ENCODE measurements at places on chromosomes 4 and X.

GRCh38 chr4:40055511-40055862 is 1.2 kb upstream of the N4BP2 start:
- DNase-seq, result no peak

DNA sequence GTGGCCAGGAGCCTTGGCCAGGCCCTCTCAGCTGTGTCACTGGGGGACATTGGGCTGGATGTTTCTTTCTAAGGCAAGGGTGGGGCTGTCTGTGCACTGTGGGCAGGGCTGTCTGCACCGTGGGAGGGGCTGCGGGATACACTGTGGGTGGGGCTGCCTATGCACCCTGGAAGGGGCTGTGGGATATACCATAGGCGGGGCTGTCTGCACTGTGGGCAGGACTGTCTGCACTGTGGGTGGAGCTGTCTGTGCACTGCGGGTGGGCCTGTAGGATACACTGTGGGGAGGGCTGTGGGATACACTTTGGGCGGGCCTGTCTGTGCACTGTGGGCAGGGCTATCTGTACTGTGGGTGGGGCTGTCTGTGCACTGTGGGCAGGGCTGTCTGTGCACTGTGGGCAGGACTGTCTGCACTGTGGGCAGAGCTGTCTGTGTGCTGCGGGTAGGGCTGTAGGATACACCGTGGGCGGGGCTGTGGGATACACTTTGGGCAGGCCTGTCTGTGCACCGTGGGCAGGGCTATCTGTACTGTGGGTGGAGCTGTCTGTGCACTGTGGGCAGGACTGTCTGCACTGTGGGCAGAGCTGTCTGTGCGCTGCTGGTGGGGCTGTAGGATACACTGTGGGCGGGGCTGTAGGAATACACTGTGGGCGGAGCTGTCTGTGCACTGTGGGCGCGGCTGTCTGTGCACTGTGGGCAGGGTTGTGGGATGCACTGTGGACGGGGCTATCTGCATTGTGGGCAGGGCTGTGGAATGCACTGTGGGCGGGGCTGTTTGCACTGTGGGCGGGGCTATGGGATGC is 31.1 kb downstream of the ACOX3 start:
- peak; percentile 44 for DNase-seq

DNA sequence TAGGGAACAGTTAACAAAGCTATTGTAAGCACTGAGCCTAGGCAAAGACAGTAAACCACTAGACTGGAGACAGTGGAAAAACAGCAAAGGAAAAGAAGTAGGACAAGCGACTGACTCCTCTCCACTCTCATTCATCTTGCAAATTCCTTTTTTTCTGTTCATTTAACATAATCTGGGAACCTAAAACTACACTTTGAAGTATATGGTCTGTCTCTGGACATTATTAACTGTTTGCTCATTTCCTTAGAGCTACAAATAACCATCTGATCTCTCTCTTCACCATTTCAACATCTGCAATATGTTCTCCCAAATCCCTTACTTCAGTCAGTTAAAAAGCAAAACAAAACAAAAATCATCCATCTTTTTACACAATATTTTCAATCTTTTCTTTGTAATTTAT is 642 bp downstream of the HMGN5 start:
- no peak for DNase-seq

- DNase-seq, result no peak
Observed at GRCh38 chr4:110085131-110085530, 113.3 kb downstream of the ELOVL6 start.

DNA sequence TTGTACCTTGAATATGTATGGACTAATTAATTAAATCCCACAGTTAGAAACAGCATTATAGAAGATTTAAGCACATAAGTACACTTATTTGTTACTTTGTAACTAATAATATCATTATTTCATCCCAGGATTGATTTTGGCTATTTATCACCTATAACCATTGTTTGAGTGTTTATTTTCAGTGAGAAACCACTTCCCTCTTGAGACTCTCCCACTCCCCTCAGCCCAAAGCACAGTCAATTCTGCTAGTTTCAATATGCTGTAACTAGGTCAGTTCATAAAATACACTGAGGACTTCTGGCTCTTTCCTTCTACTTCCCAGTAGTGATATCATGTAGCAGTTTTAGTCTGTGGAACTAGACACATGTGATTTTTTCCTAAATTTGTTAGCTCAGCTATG is 16.3 kb downstream of the OFD1 start:
- no peak for DNase-seq

Measured in activated T-cell treated with anti-CD3 and anti-CD28 coated beads, Interleukin-2, amount 50 U/mL, for 24 hours (primary cell).